ENCODE measurements at places on chromosomes 12 and 14. TPM values are rescaled to one million over a fixed set of nuclear protein-coding genes. Genes with fewer than 3 reads are reported as not detected.

DNA sequence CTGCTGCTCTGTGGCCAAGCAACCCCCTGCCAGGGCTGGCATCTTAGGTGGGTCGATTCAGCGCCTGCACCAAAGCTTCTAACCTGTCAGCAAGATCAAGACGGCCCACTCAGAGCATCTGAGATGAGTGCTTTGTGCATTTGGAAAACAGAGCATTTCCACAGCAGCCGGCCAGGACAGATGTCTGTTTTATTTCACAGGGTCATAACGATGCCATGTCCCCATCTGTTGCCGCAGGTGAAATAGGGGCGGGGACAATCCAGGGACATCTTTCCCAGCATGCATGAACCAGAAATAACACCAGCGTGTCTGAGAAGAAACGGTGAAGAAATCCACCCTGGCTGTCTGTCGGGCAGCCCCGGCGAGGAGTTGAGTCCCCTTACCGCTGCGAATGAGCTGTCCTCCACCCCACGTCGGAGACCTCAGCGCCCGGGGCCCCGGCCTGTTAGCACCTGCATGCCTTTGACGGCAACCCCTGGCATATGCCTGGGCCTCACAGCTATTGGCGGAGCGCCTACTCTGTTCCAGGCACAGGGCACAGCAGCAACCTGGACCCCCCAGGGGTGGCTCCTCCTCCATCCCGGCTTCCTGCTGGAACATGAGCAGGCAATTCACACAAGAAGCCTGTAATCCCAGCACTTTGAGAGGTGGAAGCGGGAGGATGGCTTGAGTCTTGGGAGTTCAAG, 30.6 kb upstream of the ULK1 start:
- no peaks in the 10 kb centered on the region for H3K36me3 ChIP-seq
- H3K4me3 ChIP-seq, result no peak overlapping the region
- H3K27ac ChIP-seq, result no peak overlapping the region

GRCh38 chr14:95507174-95507573, 9.3 kb downstream of the SYNE3 start:
- H3K27ac ChIP-seq, result peak overlapping the region; percentile 32
- no peaks in the 10 kb centered on the region for H3K27me3 ChIP-seq
- H3K4me1 ChIP-seq, result peaks cover 16% of the 10 kb centered on the region
- peak; percentile 73 for DNase-seq
- no peak overlapping the region for H3K4me3 ChIP-seq

- H3K27ac ChIP-seq, result no peak overlapping the region
- no peaks in the 10 kb centered on the region for H3K36me3 ChIP-seq
- no peaks in the 10 kb centered on the region for H3K27me3 ChIP-seq
- H3K4me1 ChIP-seq, result no peaks in the 10 kb centered on the region
- no peak overlapping the region for H3K4me3 ChIP-seq
Measured at GRCh38 chr12:28851781-28852180, 297.3 kb upstream of the FAR2 start.

DNA sequence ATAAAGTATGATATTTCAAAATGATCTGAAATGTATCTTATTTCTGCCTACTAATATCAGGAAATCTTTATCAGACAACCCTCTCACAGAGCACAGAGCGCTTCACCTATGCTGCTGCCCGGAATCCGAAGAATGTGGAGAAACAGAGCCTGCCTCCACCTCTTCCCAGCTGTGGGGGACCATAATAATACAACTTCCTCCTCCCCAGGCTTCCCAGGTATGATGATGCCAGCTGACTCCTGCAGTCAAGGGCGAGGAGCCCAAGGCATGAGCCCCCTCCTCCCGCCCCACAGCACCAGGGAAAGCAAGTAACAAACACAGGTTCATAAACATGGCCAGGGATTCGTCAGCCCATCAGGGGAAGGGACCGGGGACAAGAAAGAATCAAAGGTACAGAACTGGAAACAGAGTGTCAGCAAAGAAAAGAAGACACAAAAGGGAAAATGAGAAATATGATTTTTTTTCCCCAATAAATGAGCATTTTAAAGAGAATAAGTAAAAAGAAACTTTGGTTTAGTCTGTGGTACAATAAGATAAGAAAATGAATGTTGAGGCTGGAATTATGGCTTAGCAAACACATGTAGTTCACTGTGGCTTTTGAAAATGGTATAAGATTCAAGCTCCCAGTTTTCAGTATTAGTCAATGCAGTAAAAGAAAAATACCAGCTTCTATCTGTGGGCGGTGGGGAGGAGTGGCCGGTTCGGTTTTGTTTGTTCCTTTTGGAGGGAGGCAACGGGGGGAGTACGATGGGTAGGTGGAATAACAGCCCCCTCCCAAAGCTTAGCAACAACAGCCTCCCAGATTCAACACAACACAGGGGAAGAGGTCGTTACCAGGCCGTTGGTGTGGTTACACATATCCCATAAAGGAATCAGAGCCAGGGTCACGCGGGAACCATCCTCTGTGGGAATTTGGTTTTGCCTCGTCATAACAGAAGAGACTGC, 68.3 kb downstream of the SETD3 start:
- H3K36me3 ChIP-seq, result no peaks in the 10 kb centered on the region
- no peaks in the 10 kb centered on the region for H3K4me1 ChIP-seq
- DNase-seq, result no peak

GRCh38 chr12:22686193-22686592, 61.2 kb downstream of the ETNK1 start:
- peaks cover 13% of the 10 kb centered on the region for H3K4me1 ChIP-seq
- H3K27me3 ChIP-seq, result no peaks in the 10 kb centered on the region
- no peak for DNase-seq
- no peak overlapping the region for H3K27ac ChIP-seq

Gene TSPAN19
- not detected for total RNA-seq

Gene RIC8B
- total RNA-seq, result 23.5 TPM

- H3K4me3 ChIP-seq, result no peak overlapping the region
- no peaks in the 10 kb centered on the region for H3K27me3 ChIP-seq
- H3K36me3 ChIP-seq, result peaks cover 11% of the 10 kb centered on the region
- no peak overlapping the region for H3K27ac ChIP-seq
- no peak for DNase-seq
Measured at GRCh38 chr14:64092338-64092737, 201.8 kb downstream of the ESR2 start.

DNA sequence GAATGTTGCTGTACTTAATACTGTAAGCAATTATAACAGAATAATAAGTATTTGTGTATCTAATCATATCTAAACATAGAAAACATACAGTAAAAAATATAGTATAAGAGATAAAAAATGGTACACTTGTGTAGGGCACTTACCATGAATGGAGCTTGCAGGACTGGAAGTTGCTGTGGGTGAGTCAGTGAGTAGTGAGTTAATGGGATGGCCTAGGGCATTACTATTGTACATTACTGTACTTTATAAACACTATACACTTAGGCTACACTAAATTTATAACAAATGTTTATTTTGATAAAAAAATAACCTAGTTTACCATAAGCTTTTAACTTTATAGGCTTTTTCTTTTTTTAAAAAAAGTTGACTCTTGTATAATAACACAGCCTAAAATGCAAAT, 1071.2 kb upstream of the SEL1L start:
- H3K36me3 ChIP-seq, result no peaks in the 10 kb centered on the region
- H3K4me3 ChIP-seq, result no peak overlapping the region
- no peak overlapping the region for H3K27ac ChIP-seq
- DNase-seq, result no peak

DNA sequence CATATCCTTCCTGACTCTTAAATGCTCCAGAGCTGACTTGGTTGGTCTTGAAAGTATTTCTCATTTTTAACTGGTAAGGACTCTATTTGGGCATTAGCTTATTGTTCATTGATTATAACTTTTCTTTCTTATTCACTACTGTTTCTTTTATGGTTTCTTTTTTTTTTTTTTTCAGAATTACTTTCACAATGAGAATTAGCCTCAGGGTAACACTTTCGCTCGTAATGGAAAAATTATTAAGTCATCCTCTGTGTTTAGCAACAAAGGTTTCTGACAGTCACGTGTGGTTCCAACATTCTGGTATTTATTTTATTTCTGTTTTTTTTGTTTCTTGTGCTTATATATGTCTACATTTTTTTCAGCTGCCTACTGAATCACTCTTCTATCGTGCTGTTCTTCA, 80.0 kb downstream of the METTL25 start:
- H3K27ac ChIP-seq, result no peak overlapping the region
- no peak overlapping the region for H3K4me3 ChIP-seq

DNA sequence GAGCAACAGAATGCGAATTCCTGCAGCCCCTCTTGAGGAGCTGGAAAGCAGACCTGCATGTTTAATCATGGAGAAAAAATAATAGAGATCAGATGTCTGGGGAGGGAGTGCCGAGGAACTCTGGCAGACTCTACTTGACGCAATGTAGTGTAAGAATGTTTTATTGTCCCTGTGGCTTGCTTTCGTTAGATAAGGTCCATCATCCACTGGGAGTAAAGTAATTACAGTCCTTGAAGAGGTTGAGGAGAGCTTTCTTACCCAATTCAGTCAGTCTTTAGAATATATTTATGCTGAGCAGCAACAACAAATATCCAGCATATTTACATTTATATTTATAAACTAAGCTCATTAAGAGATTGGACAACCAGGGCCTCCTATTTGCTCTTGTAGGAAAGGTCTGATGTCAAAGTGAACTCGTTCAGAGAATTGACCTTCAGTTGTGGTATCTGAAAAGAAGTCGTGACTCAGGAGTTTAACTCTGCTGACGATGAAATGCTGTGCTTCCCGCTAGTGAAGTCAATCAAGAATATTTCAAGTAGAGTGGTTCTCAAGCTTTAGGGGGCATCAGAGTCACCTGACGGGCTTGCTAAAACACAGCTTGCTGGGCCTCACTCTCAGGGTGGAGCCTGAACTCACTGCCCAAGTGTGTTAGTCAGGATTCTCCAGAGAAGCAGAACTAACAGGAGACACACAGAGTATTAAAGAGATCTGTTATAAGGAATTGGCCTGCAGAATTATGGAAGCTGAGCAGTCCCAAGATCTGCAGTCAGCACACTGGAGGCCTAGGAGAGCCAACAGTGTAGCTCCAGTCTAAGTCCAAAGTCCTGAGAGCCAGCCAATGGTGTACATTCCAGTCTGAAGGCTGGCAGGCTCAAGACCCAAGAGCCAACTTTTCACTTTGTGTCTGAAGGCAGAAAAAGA, 139.3 kb upstream of the LMNTD1 start:
- DNase-seq, result no peak
- no peaks in the 10 kb centered on the region for H3K36me3 ChIP-seq
- H3K27me3 ChIP-seq, result no peaks in the 10 kb centered on the region
- no peak overlapping the region for H3K4me3 ChIP-seq

DNA sequence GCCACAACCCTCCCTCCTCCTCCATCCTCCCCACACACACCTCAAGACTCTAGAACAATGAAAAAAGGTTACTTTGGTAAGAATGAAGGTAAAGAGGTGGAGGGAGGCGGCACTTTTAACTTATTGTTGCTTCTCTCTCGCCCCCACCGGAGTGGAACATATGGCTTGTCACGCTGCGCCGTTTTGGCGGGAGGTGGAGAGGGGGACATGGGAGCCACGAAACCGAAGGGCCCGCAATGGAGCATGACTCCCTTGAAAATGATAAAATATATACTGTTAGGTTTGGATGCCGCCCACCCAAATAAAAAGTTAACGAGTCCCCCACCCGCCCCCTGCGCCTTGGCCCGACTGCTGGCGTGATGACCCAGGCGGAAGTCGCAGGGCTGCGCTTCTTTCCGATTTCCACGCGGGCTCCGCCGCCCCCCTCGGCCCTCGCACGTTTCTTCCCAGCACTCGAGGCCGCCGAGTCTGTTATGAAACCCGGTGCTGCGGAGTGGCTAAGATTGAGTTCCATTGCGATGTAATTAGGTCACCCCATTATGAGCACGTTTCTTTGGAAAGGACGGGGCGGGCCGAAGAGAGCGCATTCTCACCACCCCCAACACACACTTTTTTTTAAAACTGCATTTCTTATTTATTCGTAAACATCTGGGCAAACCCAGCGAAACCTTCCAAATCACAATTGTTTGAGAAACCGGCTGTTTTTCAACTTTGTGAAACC, 1.4 kb upstream of the ZFP36L1 start:
- peaks cover 13% of the 10 kb centered on the region for H3K36me3 ChIP-seq
- peak; percentile 96 for DNase-seq
- H3K4me3 ChIP-seq, result peak overlapping the region; percentile 77
- no peaks in the 10 kb centered on the region for H3K27me3 ChIP-seq
- H3K4me1 ChIP-seq, result peaks cover 30% of the 10 kb centered on the region

DNA sequence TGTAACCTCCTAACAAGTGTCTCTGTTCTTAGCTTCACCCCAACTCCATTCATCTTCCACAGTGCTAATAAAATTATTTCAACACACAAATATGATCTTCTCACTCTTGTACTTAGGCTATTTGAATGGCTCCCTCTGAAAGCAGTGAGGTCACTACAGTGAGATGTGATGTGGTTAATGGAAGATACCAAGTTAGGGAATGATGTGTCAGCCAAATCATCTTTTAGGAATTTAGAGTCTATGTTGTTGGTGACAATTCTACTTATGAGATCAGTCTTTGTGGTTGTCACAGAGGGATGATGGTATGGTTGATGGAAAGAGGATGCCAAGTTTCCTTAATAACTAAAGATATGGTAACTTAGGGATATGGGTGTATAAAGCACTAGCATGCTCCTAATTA, 57.6 kb downstream of the POLR3B start:
- H3K4me1 ChIP-seq, result no peaks in the 10 kb centered on the region
- DNase-seq, result no peak
- no peak overlapping the region for H3K27ac ChIP-seq
- H3K27me3 ChIP-seq, result no peaks in the 10 kb centered on the region
- H3K4me3 ChIP-seq, result no peak overlapping the region

GRCh38 chr14:35963209-35963608, 137.1 kb downstream of the BRMS1L start:
- DNase-seq, result no peak
- no peaks in the 10 kb centered on the region for H3K27me3 ChIP-seq
- H3K4me1 ChIP-seq, result no peaks in the 10 kb centered on the region
- no peaks in the 10 kb centered on the region for H3K36me3 ChIP-seq

- no peaks in the 10 kb centered on the region for H3K36me3 ChIP-seq
- DNase-seq, result no peak
- H3K27ac ChIP-seq, result no peak overlapping the region
- no peak overlapping the region for H3K4me3 ChIP-seq
- H3K27me3 ChIP-seq, result no peaks in the 10 kb centered on the region
- H3K4me1 ChIP-seq, result no peaks in the 10 kb centered on the region
Measured at GRCh38 chr12:70638639-70639360, 1.6 kb upstream of the PTPRB start.

GRCh38 chr12:8644345-8645248, 18.0 kb downstream of the MFAP5 start:
- H3K27ac ChIP-seq, result no peak overlapping the region
- H3K36me3 ChIP-seq, result no peaks in the 10 kb centered on the region
- H3K4me1 ChIP-seq, result no peaks in the 10 kb centered on the region

Measured in upper lobe of left lung (tissue), 6 donors.